ENCODE measurements at places on chromosomes 4 and X. TPM values are rescaled to one million over a fixed set of nuclear protein-coding genes. Genes with fewer than 3 reads are reported as not detected.
A peak's percentile ranks its signal among the peaks of the same experiment; 100 is the strongest.

- H3K36me3 ChIP-seq, result no peaks in the 10 kb centered on the region
- H3K27me3 ChIP-seq, result no peaks in the 10 kb centered on the region
- peak; percentile 20 for DNase-seq
- no peak overlapping the region for H3K27ac ChIP-seq
- H3K4me1 ChIP-seq, result peaks cover 32% of the 10 kb centered on the region
These were observed 76.9 kb downstream of the PJA1 start for GRCh38 chrX:69088171-69088938.

DNA sequence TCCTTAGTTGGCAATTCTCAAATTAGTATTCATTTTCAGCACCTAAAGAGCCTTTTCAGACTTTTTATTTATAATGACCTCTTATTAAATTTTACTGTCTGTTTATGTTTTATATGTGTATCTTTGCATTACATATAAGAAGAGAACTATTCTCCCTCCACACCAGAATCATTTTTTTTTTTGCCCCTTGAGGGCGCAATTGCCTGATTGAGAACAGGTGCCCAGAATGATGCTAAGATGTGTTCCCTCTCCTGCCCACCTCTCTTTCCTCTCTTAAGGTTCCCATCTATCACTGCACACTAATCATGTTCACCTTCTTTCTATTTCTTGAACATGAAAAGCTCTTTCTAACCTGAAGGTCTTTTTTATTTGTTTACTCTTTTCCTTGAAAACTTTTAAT, 44.2 kb upstream of the ADAM29 start:
- DNase-seq, result no peak
- H3K4me3 ChIP-seq, result no peak overlapping the region
- H3K36me3 ChIP-seq, result no peaks in the 10 kb centered on the region
- H3K4me1 ChIP-seq, result peaks cover 15% of the 10 kb centered on the region
- H3K27me3 ChIP-seq, result no peaks in the 10 kb centered on the region
- H3K27ac ChIP-seq, result no peak overlapping the region

DNA sequence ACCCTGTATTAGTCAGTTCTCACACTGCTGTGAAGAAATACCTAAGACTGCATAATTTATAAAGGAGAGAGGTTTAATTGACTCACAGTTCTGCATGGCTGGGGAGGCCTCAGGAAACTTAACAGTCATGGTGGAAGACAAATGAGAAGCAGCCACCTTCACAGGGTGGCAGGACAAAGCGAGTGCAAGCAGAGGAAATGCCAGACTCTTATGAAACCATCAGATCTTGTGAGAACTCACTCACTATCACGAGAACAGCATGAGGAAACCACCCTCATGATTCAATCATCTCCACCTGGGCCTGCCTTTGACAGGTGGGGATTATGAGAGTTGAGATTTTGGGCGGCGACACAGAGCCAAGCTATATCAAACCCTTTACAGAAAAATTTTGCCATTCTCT, 722.4 kb downstream of the RAB28 start:
- H3K27ac ChIP-seq, result no peak overlapping the region
- DNase-seq, result no peak
- H3K4me1 ChIP-seq, result no peaks in the 10 kb centered on the region
- H3K36me3 ChIP-seq, result no peaks in the 10 kb centered on the region

DNA sequence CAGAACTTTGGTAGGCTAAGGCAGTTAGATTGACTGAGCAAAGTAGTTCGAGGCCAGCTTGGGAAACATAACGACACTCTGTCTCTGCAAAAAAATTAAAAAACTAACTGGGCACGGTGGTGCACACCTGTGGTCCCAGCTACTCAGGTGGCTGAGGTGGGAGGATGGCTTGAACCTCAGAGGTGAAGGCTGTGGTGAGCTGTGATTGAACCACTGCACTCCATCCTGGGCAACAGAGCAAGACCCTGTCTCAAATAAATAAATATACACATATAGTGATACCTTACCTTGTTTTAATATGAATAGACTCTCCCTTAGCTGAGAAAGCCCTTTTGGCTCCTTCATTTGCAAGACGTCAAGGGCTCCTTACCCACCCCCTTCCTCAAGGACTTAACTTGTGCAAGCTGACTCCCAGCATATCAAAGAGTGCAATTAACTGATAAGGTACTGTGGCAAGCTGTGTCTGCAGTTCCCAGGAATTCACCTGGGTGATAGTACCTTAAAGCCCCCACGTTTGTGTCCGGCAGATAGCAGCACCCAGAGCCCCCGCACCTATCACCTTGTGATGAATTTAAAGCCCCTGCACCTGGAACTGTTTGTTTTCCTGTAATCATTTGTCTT, 655.6 kb upstream of the GALNTL6 start:
- H3K4me1 ChIP-seq, result peaks cover 3% of the 10 kb centered on the region
- no peak overlapping the region for H3K4me3 ChIP-seq
- peak overlapping the region; percentile 22 for H3K27ac ChIP-seq

- H3K4me1 ChIP-seq, result peaks cover 7% of the 10 kb centered on the region
- peaks cover 37% of the 10 kb centered on the region for H3K27me3 ChIP-seq
- no peak overlapping the region for H3K4me3 ChIP-seq
- no peak for DNase-seq
- no peaks in the 10 kb centered on the region for H3K36me3 ChIP-seq
These were observed 837 bp downstream of the NAT8L start for GRCh38 chr4:2059726-2060602.

DNA sequence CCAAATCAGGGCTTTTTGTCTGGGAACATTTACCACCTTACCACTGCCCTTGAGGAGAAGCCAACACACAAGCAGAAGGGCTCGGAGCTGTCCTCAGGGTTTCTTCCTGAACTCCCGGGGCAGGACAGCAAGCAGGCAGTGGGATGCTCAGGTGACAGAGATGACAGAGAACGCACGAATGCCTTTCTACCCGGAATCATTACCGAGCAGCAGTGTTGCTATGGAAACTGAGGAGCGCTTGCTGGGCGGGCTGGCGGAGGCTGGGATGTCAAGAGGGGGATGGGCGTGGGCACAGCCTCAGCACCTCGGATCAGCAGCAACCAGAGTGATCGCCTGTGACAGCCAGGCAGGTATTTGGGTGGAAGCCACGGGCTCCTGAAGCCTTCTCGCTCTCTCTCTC, 17.8 kb downstream of the SSR4 start:
- DNase-seq, result no peak
- peaks cover 12% of the 10 kb centered on the region for H3K36me3 ChIP-seq
- no peak overlapping the region for H3K4me3 ChIP-seq
- no peaks in the 10 kb centered on the region for H3K27me3 ChIP-seq
- no peak overlapping the region for H3K27ac ChIP-seq

DNA sequence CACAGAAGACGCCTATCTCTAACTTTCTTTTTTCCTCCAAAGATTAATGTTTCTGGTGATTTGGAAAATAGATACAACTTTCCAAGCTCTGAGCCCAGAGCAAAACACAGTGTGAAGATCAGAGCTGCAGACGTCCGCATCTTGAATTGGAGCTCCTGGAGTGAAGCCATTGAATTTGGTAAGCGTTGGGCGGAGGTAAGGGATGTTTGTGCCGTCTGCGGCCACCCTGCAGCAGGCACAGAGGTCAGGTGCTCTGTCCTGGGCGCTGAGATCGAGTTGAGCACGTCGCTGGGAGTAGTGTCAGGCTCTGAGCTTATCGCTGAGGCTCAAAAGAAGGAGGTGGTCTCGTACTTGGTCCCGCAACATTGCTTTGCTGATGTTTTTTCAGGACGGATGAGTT, 31.8 kb downstream of the CSF2RA start:
- no peak overlapping the region for H3K4me3 ChIP-seq
- H3K4me1 ChIP-seq, result no peaks in the 10 kb centered on the region
- H3K36me3 ChIP-seq, result no peaks in the 10 kb centered on the region
- H3K27ac ChIP-seq, result no peak overlapping the region

DNA sequence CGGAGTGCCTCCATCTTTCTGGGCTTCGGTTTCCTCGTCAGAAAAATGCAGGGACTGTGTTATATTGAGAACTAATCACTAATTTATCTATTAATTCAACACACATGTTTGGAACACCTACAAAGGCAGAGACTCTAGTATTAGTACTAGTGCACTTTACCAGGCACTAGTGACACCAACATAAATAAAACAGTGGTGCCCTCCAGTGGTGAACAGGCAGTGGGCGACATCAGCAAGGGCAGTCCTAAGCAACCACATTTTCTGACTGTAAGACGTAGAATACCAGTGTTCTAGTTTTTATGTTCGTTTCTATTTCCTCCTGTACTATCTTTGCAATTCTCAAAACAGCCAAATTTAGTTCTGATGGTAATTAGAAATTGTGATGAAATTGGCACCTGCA, 69.1 kb upstream of the UCP1 start:
- peaks cover 15% of the 10 kb centered on the region for H3K36me3 ChIP-seq
- no peaks in the 10 kb centered on the region for H3K27me3 ChIP-seq
- H3K4me3 ChIP-seq, result no peak overlapping the region
- H3K27ac ChIP-seq, result no peak overlapping the region
- peaks cover 9% of the 10 kb centered on the region for H3K4me1 ChIP-seq

DNA sequence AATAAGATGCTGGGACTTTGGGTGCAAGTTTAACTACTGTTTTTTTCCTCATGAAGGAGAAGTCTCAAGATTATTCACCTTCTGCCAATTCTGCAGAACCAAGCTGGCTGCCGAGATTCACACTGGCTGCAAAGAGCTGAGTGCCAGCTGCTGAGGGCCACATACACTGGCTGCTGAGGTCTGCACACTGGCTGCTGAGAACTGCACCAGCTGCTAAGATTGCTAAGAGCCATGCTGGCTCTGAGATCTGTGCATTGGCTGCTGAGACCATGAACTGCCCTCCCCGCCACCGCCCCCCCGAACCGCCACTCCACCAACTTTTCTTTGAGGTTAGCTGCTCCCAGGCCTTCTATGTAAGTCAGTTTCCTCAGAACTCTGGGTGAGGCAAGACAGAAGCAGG, 330.3 kb downstream of the CBLL2 start:
- no peaks in the 10 kb centered on the region for H3K4me1 ChIP-seq
- H3K36me3 ChIP-seq, result peaks cover 3% of the 10 kb centered on the region
- no peak overlapping the region for H3K27ac ChIP-seq
- no peaks in the 10 kb centered on the region for H3K27me3 ChIP-seq

GRCh38 chrX:39577206-39577984, 520.4 kb downstream of the BCOR start:
- no peaks in the 10 kb centered on the region for H3K36me3 ChIP-seq
- H3K4me1 ChIP-seq, result peaks cover 26% of the 10 kb centered on the region
- no peak overlapping the region for H3K4me3 ChIP-seq
- H3K27ac ChIP-seq, result no peak overlapping the region
- no peak for DNase-seq

DNA sequence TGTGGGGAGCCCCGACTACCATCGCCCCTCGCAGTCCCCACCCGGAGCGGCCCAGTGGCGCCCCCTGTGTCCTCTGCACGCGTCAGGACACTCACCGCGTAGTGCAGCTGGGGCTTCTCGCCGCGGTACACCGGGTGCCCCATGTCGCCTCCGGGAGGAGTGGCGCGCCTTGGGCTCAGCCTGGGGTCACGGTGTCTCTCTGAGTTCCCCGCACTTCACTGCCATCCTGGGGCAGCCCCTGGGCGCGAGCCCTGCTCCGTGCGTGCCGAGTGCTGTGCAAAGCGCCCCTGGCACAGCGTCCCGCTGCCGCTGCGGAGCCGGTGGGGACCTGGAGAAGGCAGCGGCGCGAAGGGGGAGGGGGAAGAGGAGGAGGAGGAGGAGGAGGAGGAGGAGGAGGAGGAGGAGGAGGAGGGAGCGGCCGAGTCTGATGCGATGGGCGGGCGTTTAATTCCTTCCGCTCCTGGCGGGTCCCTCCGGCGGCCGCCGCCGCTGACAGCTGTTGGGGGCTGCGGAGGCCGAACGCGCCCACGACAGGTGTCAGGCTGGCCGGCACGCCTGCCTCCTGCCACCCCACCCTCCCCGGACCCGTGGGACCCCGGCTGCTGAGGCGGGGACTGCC, 134.3 kb downstream of the AMELX start:
- no peak overlapping the region for H3K4me3 ChIP-seq
- no peaks in the 10 kb centered on the region for H3K4me1 ChIP-seq
- H3K27me3 ChIP-seq, result peaks cover 15% of the 10 kb centered on the region
- H3K27ac ChIP-seq, result no peak overlapping the region
- DNase-seq, result peak; percentile 2

- H3K36me3 ChIP-seq, result peaks cover 15% of the 10 kb centered on the region
- no peak overlapping the region for H3K4me3 ChIP-seq
- H3K4me1 ChIP-seq, result peaks cover 17% of the 10 kb centered on the region
- no peak for DNase-seq
- H3K27ac ChIP-seq, result no peak overlapping the region
- H3K27me3 ChIP-seq, result no peaks in the 10 kb centered on the region
These were observed 20.6 kb downstream of the CLDN22 start for GRCh38 chr4:183299464-183299863.

- DNase-seq, result no peak
- no peaks in the 10 kb centered on the region for H3K27me3 ChIP-seq
- H3K4me1 ChIP-seq, result peaks cover 31% of the 10 kb centered on the region
- H3K4me3 ChIP-seq, result no peak overlapping the region
- H3K27ac ChIP-seq, result no peak overlapping the region
- H3K36me3 ChIP-seq, result peaks cover 11% of the 10 kb centered on the region
These were observed 8.5 kb downstream of the OGT start for GRCh38 chrX:71541210-71542022.

DNA sequence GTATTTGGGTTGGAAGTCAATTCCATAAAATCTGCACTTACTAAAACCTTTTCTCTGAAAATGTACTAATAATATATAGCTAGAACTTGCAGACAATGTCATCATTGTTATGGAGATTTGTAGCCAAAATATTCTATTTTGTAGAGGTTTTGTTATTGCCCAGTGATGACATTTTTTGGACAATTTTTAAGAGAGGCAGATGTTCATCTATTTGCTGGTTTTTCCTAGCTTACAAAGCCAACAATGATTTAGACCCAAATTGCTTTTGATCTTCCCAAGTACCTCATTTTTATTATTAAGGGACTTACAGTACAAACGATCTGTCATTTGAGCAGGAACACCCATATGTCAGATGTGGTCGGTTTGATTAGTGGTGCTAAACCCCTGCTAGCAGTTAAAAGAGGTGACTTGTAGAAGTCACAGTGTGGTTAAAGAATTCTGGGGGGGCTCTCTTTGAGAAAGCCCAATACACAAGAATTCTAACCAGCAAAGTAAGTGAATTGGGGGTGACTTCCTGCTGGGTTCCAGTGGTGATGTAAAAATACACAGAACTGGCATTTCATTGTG, 136.2 kb downstream of the KIT start:
- no peaks in the 10 kb centered on the region for H3K27me3 ChIP-seq
- H3K36me3 ChIP-seq, result no peaks in the 10 kb centered on the region
- H3K4me3 ChIP-seq, result no peak overlapping the region
- H3K27ac ChIP-seq, result no peak overlapping the region
- no peaks in the 10 kb centered on the region for H3K4me1 ChIP-seq
- no peak for DNase-seq

- no peaks in the 10 kb centered on the region for H3K36me3 ChIP-seq
- no peak for DNase-seq
- H3K27ac ChIP-seq, result no peak overlapping the region
- H3K4me1 ChIP-seq, result no peaks in the 10 kb centered on the region
These were observed 1862.5 kb upstream of the TENM3 start for GRCh38 chr4:180380733-180381132.

- peaks cover 77% of the 10 kb centered on the region for H3K27me3 ChIP-seq
- DNase-seq, result no peak
- H3K27ac ChIP-seq, result no peak overlapping the region
These were observed 1.7 kb downstream of the CD38 start for GRCh38 chr4:15779809-15780208.

SLC6A14 gene
- total RNA-seq, result not detected

FRG2 gene
- not detected for total RNA-seq

GLRA3 gene
- total RNA-seq, result not detected

PLXNA3 gene
- total RNA-seq, result 74.1 TPM

BEND2 gene
- not detected for total RNA-seq

SULT1E1 gene
- not detected for total RNA-seq

PDZD4 gene
- 52.5 TPM for total RNA-seq

HSFX1 gene
- total RNA-seq, result 1.4 TPM

CXXC4 gene
- total RNA-seq, result 18.9 TPM

All from neural crest cell (in vitro differentiated cells).